ENCODE measurements at places on chromosomes 2 and 18.
A peak's percentile ranks its signal among the peaks of the same experiment; 100 is the strongest.

DNA sequence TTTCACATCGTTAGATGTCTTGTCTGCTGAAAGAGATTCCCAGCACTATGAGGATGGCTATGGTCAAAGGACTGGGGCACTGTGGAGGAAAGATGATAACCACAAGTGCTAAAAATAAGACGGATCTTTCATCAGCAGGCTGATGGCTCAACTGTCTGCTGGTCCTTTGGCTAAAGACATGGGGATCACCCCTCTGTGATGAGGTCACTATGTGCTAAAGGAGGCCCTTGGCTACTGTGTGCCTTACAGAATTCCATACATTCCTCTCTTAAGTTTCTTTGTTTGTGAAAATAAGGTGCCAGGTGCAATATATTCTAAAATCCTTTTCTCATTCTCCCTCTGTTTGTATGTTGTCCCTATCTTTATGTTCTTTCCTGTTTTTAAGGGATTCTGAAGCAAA, 39.7 kb upstream of the LYPD6 start:
- no peak for DNase-seq

GRCh38 chr18:75204732-75205513, 4.0 kb downstream of the PTGR3 start:
- no peak for DNase-seq

DNA sequence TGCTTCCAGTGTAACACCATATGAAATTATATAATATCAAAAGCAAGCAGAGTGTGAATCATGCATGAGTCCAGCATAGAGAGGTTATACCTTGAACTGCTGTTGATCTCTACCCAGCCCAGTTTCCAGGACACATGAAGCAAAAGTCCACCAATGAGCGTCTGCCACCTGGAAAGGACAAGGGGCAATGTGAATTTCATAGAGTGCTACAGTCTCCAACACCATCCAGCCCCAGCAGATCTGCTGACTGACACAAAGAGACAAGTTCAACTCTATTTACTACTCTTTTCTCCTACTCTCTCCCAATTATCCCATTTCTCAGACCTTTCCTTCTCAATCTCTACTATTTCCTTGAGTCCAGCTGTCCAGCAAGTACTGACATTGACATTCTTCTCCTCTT, 31.8 kb upstream of the RIOK3 start:
- DNase-seq = no peak

DNA sequence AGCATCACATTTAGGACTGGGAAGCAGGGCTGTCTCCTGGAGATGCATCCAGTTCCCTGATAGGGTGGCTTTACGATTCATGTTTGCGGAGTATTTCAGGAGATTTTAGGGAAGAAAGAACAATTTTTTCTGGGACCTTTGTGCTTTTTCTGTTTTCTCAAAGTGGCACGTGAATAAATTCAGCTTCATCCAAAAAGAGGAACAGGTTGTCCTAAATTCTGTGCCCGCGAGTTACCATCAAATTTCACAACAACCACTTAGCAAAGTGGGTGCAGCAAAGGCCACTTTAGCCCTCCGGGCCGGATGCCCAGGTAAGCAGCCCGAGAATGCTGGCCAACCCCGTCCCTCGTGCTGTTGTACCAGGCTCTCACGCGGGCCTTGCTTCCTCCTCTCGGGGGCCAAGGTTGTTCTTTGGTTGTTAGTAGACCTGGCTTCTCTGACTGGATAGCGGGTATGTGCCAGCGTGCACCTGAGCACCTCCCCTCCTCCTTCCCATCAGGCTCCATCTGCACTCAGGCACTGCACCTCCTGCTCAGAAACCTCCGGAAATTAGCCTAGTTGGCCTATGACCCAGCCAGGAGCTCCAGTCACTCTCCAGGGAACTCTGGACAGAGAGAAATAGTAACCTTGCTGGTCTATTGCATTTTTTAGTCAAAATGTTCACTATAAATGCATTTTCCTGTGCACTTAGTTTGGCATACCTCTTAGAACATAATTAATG, 83.0 kb downstream of the CMPK2 start:
- no peak for DNase-seq

DNA sequence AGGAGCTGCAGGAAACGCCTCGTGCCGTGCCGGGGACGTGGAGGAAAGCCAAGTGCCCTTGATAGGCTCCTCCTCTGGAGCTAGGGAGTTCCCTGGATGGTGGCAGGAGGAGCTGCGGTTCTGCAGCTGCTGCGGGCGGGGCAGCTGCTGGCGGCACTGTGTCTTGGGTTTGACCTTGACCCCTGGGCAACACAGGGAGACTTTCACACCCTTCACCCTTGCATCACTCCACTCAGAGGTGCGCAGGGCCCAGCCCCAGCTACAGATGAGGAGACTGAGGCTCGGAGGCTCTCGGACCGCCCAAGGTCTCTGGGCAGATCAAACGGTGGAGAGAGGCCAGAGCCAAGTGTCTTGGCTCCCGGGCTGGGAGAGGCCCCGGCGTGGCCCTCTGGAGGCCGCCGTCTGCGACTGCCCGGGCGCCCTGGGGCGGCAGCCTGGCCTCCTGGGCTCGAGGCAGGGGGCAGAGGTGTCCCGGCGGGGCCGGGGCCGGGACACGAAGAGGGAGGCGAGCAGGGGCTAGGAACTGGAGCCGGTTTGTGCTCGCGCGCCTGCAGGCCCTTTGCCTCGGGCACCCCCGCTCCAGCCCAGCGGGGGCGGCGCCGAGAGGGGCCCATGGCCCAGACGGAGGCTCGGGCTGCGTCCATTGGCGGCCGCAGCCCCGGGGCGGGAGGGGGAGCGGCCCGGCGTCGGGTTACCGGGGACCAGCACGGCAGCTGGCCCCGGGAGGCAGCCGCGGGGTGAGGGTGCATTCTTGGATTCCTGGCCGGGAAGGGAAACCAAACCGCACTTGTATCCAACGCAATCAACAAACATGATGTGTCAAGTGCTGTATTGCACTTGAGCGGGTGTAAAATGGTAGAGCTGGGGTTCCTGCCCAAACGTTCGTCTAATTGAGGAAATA, 129.6 kb upstream of the SLC1A4 start:
- DNase-seq = peak; percentile 64

GRCh38 chr2:68316111-68316510, 3.6 kb downstream of the CNRIP1 start:
- no peak for DNase-seq

DNA sequence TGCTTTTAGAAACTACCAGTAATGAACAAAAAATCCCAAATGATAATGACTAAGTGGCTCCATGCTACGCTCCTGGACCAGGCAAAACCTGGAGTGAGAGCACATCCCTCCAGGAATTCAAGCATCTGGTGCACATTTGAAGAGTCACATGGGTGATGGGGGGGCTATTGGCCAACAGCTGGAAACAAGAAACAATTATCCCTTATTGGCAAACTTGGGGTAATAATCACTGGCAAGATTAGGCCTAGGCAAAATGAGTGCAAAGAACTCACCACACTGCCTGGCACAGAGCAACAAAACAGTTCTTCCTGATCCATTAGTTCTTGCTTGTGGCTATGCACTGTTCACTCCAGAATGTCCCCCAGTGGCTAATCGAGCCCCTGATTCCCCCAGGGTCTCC, 66.1 kb downstream of the GYPC start:
- DNase-seq = no peak

GRCh38 chr2:176115883-176116813, at the start of gene HOXD10:
TSS of gene HOXD10 (plus strand) at chr2:176116778. CDS start at chr2:176116834, 56 bp downstream.
- DNase-seq = no peak

- DNase-seq = no peak
These were observed 32.4 kb downstream of the GULP1 start for GRCh38 chr2:188324067-188324466.

DNA sequence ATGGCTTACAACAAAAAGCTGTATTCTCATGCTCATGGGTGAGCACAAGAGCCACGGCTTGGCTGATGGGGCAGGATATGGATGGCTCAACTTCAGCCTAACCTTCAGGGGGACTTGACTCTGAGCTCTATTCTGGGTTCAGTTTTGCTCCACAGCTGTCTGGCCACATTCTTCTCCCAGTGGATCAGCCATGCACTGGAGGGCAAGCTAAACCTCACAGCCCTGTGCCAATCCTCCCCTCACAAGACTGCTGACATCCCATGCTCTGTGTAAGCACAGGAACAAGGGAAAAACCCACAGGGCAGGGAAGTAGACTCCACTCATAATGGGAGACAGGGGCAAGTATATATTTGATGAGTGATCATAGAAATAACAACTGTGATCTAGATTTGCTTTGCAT, 35.6 kb downstream of the COPS8 start:
- no peak for DNase-seq

- DNase-seq = no peak
These were observed 70.6 kb downstream of the ACVR1 start for GRCh38 chr2:157805519-157805918.

DNA sequence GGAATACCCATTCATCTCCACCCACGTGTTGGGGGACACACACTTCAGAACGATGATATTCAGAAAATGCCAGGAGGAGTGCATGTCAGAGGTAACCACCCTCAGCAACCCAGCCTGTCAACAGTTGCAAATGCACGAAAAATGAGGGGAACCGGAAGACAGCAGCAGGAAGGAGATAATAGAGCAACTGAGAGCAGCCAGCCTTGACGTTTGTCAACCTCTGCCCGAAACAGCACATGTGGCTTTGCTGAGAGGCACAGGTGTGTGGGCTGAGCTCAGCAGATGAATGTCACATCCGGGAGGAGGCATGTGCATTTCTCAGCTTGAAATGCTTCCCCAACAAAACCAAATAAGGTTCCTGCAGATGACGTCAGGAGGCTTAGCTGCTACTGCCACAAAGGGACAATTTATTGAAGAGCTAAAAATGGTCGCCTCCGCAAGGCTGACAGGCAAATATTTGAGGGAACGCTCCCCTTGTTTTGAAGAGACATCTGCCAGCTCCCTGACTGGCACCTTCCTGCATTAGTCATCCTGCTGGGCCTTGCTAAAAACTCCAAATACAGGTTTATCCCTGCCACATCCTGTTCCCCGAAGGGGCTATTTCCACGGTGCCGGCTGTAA, 419.0 kb downstream of the NBAS start:
- DNase-seq = peak; percentile 81

DNA sequence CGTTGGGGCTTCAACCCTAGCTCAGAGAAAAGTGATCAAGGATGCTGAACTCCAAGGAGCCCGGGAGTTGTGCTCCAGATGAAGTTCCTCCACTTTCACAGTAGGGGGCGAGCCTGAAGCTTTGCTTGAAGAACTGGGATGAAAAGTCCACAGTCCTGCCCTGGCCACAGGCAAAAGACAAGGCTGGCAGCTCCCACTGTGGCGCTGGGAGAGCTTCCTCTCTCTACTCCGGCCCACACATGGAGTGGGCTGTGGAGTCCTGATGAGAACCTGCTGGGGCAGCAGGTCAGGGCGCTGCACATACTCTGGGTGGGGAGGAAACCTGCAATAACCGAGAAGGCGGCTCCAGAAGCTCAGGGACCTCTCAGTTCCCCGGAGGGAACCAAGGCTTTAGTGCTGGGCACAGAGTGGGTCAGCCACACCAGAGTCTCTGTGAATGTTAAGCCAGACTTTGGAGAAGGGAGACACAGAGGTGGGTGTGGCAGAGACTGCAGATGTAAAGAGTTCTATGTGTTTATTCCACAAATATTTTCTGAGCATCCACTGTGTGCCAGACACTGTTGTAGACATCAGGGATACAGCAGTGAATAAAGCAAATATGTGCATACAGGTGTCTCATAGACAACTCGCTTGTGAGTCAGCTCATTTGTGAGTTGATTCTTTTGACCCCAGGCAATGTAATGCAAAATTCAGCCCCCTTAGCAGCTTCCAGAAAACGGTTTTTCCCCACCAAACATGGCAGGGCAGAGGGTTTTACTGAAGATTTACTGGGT, 48.0 kb upstream of the MRPL33 start:
- DNase-seq = no peak

DNA sequence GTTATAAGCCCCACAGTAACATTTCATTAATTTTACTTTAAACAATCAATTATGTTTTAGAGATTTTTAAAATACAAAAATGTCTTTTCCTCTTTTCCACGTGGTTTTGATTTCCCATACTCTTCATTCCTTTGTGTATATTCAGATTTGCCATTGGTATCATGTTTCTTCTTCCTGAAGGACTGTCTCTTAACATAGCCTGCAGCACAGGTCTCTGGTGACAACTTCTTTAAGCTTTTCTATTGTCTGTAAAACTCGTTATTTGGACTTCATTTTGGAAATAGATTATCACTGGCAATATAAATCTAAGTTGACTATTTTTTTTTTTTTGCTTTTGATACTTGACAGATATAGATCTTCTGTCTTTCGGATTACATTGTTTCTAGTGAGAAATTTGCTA, 115.2 kb upstream of the KLHL29 start:
- DNase-seq = no peak

DNA sequence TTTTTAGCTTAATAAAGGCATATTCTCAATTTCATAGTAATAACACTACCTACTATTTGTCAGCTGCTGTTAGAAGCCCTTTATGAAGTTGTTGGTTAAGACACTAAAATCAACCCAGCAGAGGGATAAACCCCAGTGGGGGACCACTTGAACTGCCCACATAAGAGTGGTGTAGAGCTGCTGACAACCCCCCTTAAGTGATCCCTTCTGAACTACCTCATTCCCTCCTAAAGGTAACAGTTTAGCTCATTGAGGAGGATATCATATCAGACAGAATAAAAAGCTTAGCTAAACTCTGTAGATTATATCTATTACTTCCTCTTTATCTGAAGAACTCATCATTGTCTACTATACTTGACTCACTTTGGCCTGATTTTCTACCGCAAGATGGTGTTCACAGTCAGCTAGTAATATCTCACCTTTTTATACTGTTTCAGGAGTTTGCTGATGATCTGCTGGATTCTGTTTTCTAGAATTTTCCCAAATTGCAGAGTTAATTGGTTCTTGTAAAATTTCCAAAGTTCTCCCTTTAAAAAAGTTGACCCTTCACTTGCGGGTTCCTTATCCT, 16.2 kb downstream of the GALM start:
- no peak for DNase-seq

DNA sequence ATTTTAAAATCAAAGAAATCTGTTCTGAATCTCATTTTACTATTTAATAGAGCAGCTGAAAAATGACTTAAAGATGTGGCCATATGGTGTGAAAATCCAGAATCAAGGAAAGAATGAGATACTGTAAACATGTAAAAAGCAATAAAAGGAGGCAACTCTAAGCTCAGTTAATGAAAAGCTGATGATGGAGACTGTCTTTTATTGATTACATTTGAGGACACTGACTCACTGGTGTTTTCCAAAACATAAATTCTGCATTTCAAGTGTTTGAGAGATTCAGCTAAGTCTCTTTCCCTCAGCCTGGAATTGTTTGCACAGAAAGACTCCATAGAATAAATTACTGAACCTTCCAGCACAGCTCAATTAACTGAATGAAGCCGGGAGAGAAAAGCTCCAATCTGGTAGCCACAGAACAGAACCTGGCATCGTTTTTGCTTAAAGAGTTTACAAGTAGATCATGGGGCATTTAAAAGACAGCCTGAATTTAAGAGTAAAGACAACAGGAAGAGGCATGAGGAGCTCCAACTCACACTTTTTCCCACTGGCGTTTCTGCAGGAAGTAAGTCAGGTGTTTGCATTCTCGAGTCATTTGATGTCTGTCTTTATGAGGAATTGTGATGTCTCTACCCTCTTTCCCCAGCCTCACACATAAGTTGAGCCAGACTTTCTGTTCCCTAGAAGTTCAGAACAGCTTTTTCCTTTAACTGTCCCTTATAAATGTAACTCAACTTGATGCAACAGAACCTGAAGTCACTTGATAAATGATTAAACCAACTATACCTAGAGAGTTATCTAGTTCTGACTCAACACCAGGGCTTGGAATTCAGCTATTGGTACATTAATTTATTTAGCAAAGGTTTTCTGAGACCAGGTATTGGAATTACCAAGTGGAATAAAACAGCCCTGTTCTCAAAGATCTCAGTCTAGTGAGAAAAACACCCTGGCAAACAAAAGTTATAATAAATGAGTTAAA, 53.3 kb downstream of the FTCDNL1 start:
- no peak for DNase-seq

GRCh38 chr2:199977984-199978415, 22.6 kb downstream of the MAIP1 start:
- peak; percentile 37 for DNase-seq
